ENCODE measurements at places on chromosomes 7 and 10.
A peak's percentile ranks its signal among the peaks of the same experiment; 100 is the strongest.

DNA sequence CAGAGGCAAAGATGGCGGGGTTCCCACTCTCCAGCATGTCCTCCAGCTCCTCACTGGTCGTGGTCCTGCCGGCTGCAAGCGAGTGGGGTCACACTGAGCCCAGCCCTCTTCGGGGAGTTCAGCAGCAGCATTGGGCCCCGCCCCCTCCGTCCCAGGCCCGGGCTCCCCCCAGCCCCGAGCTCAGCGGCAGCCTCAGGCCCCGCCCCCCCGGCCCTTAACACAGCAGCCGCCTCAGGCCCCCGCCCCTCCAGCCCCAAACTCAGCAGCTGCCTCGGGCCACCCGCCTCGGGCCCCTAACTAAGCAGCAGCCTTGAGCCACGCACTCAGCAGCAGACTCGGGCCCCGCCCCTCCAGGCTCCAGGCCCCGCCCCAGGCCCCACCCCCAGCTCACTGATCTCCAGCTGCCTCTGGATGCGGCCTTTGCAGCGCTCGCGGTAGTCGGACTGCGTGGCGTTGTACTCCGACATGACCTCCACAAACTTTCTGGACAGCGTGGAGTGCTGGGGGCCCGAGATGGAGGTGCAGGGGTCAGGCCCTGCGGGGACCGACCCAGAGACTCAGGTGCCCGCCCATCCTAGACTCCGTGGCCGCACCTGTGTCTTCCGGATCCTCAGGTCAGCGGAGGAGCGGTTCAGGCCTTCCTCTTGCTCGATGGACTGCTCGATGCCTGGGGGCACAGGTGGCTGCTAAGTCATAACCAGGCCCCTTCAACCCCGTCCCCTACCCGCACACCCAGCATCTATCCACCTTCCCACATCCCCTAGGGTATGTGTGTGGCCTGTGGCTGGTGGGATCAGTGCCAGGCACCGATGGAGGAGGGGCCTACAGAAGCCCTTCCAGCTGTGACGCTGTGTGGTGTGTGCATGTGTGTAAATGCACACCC, 15.5 kb downstream of the STX1A start:
- peak; percentile 74 for DNase-seq

- peak; percentile 27 for DNase-seq
Observed at GRCh38 chr10:20839141-20839540, 58.0 kb downstream of the NEBL start.

DNA sequence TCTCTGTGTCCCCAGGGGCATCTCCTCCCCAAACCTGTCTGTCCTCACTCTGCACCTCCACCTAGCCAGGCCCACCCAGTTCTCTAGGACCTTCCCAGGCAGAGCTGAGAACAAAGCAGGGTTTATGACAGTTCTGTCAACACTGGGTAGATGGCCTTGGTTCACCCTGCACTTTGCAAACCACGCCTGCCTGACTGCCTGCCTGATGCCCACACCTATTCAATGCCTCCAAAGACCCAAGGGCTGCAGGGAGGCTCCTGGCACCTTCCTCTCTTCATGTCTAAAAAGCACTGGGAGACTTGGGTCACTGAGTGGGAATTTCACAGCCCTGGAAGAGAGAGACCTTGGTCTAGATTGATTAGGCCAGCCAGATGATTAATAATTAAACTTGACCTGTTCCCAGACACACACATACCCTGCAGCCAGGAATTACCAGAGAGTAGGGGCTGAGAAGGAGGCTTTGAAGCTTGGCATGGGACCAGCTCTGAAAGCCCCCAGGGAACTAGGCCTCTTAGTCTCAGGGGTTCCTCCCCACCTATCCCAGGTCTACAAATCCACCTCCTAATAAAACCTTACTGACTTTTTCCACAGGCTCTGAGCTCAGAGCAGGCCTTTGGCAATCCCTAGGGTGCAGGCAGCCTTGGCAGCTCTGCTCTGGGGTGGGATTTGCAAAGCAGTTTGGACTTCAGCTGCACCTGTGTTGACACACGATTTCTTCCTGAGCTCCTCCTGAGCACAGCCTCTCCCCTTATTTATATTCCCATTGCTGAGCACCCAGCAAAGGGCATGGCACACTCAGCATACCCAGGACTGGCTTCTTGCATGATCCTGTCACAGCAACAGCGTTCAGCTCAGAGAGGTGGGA, 25.7 kb upstream of the PDCD4 start:
- DNase-seq, result no peak

DNA sequence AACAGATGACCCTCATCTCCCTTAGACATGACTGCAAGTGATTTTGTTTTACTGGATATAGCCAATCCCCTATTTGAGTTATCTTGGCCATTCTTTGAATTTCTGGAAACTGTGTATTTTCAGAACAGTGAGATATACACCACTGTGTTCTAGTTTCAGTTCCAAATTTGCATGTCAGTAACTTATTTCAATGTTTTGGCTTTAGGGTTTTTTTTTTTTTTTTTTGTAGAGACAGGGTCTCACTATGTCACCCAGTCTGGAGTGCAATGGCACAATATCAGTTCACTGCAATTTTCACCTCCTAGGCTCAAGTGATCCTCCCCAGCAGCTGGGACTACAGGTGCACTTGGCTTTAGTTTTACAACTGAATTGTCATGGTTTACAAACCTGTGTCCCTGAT, 67.2 kb downstream of the ATAD1 start:
- DNase-seq, result no peak

DNA sequence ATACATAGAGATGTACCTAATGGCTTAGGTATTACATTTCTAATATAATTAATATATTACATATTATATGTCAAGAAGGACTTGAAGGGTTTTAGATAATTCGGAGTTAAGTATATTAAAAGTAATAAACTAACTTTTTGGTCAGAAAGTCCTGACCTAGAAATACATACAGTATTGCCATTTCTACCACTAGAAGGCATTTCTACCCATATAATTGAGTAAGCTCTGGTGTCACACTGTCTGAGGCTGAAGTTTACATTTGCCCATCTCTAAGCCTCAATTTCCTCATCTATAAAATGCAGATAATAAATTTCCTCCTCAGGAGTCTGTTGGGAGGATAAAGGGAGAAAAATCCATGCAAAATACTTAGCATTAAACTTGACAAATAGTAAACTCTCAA, 7.1 kb downstream of the FKBP14 start:
- no peak for DNase-seq

- DNase-seq, result no peak
Observed at GRCh38 chr10:16904049-16904448, 86.8 kb upstream of the RSU1 start.

DNA sequence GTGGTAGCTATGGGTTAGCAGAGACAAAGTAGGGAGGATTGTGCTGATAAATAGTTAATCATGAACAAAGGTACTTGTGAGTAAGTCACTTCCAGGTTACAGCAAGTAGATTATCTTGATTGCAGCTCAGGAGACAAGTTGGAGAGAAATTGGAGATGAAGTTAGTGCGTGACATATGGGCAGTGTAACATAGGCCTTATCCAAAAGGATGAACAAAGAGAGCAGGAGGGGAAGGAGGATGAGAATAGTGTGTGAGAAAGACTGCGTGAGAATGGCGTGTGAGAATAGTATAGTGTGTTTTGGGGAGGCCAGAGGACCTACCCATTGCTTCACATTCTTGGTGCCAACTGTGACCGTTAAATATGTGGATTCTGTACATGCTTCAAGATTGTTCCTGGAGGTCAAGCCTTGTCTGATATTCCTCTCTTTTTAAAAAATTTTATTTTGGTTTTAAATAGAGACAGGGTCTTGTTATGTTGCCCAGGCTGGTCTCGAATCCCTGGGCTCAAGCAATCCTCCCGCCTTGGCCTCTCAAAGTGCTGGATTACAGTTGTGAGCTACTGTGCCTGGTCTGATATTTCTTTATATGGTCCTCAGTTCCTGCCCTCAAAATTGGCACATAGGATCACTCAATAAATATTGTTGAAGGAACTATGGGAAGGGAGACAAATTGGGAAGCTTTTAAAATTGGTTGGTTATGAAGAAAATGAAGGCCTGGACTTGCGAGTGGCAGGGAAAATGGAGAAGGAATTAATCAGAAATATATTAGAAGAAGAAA, 3.2 kb downstream of the VCL start:
- DNase-seq, result no peak

GRCh38 chr7:32170838-32171237, 100.6 kb upstream of the PDE1C start:
- no peak for DNase-seq

DNA sequence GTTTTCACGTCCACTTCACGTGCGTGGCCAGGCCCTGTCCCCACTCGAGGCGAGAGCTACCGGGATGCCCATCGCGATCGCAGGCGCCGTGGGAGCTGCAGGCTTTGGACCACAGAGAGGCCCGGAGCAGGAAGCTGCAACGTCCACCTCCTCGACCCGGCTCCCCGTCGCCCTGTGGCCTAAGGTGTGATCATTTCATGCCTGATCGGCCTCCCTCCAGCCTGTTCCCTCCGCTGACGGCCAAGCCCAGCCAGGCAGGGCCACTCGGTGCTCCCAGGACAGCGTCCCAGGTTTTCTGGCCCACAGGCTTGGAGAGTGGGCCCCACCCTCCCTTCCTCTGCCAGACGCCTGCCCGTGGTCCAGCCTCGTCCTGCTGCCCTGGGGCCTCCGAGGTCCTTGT, 19.6 kb downstream of the KNDC1 start:
- no peak for DNase-seq

- no peak for DNase-seq
Observed at GRCh38 chr7:119010635-119011034, 786.1 kb downstream of the ANKRD7 start.

GRCh38 chr7:135109562-135109961, 38.3 kb upstream of the TMEM140 start:
- DNase-seq, result no peak

GRCh38 chr7:136140469-136140868, 163.3 kb upstream of the MTPN start:
- no peak for DNase-seq
